ENCODE measurements at places on chromosomes 7 and 10.

DNA sequence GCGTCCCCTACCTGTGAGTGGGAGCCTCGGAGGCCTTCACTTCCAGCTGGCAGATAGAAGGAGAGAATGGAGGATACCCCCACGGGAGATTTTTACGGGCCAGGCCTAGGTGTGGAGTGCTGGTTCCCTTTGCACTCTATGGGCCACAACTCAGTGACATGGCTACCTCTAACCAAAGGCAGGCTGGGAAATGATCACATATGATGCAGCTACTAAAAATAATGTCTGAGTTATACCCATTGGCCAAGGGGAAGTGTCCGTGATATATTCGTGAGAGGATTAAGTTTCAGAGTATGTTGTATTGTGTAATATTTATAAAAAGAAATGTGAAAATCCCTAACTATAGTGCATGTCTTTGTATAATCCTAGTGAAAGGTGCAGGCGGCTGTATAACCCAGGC, 13.5 kb upstream of the HIPK2 start:
- no peak for DNase-seq

GRCh38 chr7:143431109-143431508, 12.1 kb upstream of the TAS2R60 start:
- DNase-seq: no peak

DNA sequence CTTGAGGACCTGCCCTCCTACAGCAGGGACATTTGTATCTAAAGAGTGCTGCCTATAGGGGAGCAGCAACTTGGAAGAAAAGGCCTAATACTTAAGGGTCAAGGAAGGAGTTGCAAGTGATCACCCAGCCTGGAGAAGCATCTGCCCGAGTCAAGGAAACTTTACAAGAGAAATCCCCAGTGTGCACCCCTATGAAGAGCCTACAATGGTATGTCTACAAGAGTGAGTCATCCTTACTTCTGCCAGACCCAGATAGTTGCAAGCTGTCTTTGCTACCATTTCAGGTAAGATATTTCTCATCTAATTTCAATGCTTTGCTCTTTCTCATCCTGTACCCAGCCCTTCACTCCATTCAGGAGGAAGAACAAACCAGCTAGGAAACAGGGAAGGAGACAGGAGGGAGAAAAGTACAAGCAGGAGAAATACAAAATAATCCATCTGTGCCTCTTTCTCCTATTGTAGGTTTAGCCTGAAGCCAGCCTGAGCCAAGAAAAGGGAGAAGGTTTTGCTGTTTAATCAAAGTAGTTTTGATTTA, 34.4 kb upstream of the AGR3 start:
- peak; percentile 74 for DNase-seq

DNA sequence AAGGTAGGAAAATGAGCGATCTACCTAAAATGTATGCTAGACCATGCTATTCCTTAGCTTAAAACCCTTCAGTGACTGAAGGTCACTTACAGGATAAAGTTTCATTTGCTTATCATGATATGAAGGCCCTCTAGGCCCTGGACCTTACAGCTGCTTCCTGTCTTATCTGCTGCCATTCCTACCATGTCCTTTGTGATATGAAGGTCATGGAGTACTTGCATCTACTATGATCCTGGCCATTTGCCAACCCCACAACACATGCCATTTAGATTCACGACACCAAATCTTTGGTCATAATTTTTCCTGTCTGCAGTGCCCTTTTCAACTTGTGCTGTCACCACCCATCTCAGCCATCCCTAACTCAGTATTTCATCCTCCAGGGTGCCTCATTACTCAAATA, 181.8 kb upstream of the MDFIC start:
- DNase-seq: no peak

DNA sequence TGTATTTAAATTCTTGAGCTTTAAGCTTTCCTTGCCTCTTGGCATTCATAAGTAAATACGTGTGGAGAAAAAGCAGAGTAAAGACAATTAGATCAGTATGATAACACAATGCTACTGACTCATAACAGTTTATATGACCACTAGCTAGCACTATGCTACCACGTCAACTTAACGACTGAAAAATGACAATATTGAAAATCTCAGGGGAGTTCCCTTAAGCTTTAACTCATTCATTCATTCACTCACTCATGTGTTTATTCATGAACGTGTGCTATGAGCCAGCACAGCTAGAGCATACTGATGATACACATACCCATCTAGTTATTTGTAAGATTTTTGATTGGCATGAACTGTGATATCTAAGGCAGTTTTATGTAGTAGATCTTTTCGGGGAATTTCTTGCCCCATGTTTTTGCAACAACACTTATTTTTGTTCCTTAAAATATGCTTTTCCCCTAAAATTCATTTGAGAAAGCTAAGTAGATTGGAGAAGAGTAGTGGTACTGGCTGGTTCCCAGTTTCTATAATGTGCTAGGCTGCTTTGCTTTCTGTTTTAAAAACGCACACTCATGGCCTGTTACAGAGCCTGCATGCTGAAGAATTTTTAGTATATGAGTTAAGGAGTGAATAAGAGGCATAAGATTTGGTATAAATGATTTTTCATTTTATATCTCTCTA, 57.4 kb upstream of the ACBD5 start:
- no peak for DNase-seq

DNA sequence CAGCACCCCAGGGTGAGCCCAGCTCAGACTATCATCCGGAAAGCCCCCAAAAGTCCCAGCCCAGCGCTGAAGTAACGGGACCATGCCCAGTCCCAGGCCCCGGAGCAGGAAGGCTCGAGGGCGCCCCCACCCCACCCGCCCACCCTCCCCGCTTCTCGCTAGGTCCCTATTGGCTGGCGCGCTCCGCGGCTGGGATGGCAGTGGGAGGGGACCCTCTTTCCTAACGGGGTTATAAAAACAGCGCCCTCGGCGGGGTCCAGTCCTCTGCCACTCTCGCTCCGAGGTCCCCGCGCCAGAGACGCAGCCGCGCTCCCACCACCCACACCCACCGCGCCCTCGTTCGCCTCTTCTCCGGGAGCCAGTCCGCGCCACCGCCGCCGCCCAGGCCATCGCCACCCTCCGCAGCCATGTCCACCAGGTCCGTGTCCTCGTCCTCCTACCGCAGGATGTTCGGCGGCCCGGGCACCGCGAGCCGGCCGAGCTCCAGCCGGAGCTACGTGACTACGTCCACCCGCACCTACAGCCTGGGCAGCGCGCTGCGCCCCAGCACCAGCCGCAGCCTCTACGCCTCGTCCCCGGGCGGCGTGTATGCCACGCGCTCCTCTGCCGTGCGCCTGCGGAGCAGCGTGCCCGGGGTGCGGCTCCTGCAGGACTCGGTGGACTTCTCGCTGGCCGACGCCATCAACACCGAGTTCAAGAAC, 1.1 kb downstream of the VIM start:
- DNase-seq: no peak

DNA sequence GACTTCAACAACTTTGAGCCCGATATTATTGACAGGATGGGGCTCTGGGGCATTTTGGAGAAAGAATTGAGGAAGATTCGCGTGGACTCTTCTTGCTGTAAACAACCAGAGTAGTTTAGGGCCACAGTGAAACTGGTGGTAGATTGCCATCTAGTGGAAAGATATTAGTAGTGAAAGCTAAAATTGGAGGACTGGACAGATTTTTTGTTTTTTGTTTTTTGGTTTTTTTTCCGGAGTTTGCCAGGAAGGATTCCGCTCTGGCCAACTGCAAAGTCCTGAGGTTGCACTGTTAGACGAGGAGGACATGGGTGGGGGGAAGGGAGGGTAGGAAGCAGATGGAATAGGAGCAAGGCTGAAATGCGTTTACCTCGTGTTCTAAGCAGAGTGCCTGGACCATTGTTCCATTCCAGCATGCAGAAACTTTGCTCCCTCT, 11.7 kb downstream of the NOBOX start:
- DNase-seq: no peak

DNA sequence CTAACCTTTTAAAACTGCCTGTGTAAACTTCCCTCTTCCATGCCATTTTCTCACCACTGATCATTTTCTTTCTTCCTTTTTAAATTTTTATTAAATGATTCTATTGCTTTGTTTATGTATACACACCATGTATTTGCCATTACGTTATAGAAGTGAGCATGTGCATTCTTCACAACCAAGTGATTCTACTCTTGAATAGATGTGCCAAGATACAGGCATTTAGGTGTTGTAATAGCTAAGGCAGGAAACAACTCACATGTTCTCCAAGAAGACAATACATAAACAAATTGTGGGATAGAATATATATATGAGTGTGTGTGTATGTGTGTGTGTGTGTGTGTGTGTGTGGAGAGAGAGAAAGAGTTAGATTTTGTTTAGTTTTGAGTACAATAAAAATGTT, 202.6 kb upstream of the SEMA3E start:
- DNase-seq: no peak

- no peak for DNase-seq
These were observed 35.7 kb upstream of the SH2D4B start for GRCh38 chr10:80501913-80502521.

- DNase-seq: no peak
These were observed 1.9 kb downstream of the ACSL5 start for GRCh38 chr10:112375721-112376395.

- DNase-seq: no peak
These were observed 22.1 kb upstream of the PDE1C start for GRCh38 chr7:32092346-32092745.

DNA sequence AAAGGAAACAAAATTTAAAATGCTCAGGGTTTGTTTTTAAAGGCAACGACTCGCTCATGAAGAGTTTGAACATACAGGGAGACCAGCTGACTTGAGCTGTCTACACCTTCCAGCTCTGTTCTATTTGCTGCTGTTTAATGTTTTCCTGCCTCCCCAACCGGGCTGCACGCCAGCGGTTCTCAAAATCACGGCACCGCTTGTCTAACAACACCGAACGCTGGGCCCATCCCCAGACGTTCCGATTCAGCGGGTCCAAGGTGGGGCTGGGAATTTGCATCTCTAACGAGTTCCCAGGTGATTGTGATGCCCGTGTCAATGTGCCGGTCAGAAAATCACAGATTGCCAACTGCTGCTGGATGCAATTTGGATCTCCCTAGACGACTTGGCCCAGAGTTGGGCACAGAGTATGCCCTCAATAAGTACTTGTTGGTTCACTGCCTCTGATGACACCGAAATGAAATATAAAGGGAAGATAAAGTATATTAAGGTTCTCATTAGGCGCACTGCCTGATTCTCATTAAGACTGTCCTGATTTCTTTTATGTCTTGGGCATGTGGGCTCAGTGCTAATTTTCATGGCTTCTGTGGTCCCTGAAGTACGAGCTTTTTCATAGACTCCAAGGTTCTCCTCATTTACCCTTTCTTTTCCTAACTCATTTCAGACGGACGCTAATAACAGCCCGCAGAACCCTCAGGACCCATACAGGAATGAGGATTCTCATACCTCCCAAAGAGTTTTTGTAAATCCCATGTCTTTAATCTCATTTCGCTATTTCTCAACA, 28.5 kb downstream of the CELF2 start:
- DNase-seq: no peak

GRCh38 chr10:43115881-43116595, 22.2 kb upstream of the CSGALNACT2 start:
- no peak for DNase-seq

DNA sequence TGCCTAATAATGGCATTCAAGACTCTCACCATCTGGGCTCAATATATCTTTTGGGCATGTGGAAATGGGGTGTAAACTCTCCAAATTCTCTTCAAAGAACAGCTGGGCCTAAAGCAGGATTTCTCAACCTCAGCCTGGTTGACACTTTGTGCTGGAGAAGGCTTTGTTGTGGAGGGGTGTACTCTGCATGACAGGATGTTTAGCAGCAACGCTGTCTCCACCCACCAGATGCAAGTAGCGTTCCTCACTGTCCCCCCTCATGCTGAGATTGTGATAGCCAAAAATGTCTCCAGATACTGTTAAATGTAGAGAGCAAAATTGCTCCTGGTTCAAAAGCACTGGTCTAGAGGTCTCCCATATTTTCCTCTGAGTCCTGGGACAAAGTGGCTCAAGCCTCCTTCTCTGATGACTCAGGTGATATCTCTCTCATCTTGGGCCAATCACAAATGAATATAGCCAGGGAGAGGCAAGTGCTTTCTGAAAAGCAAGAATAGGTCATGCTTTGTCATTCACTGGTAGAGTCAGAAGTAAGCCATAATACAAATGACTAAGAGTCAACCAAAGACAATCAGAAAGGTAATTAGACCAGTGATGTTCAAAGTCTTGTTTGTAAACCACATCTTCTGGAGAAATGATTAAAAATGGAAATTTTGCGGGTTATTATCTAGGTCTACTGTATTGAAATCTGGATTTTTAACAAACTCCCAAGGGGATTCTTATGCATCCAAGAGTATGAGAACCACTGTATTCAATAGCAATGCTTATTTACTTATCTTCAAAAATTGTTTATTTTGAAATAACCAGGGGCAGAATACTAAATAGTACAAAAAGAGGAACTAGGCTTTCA, 330.8 kb downstream of the PTEN start:
- DNase-seq: no peak

- DNase-seq: peak; percentile 100
These were observed 256.5 kb downstream of the FRMD4A start for GRCh38 chr10:14074062-14074884.

GRCh38 chr7:139889186-139889871, 60.3 kb downstream of the TBXAS1 start:
- DNase-seq: no peak

DNA sequence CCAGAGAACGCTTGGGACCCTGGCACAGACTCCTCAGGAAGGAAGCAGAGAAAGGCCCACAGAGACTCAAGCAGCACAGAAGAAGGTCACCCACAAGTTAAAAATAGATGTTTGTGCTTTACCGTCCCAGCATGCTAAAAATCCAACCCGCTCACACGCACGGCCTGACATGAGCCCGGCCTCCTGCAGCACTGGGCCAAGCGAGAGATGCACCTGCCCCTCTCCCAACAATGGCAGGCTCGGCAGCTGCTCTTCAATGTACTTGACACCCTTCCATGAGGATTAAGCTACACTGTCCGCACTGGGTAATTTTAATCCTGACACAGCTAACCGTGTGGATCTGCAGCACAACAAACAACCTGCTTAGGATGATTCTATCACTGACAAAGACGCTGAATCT, 9.3 kb downstream of the DIP2C start:
- DNase-seq: no peak

- DNase-seq: no peak
These were observed 276.7 kb downstream of the PARD3 start for GRCh38 chr10:34538281-34538829.

GRCh38 chr7:45573661-45574415, at the start of gene ADCY1:
Gene ADCY1, plus strand, starts transcription at chr7:45574368. Its CDS starts 176 bp downstream, at chr7:45574544.
- no peak for DNase-seq

GRCh38 chr7:26157520-26158105, 5.6 kb downstream of the NFE2L3 start:
- DNase-seq: no peak

DNA sequence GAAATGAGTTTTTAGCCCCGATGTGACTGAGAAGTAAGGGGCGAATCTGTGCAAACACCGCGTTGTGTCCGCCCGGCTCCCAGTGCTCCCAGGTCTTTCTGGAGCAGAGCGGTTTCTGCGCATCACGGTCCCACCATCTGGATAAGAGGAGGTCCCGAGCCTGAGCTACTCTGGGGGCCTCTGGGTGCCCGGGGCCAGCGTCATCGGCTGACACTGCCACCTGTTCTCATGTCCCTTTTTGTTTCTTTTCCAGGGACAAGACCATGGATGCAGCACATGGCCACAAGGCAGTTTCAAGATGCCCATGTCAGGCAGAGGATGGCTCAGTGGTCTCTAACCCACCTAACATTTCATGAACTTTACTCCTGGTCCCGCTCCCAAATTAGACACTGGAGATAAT, 24.9 kb downstream of the KLF6 start:
- no peak for DNase-seq

- no peak for DNase-seq
These were observed 105.5 kb upstream of the CSTF2T start for GRCh38 chr10:51804866-51805265.

- DNase-seq: no peak
These were observed 25.1 kb downstream of the PWWP2B start for GRCh38 chr10:132421847-132422751.

- DNase-seq: peak; percentile 90
These were observed 62.5 kb downstream of the SGMS1 start for GRCh38 chr10:50561266-50561665.

Data from AG04449 (cell line).